MM.1S (cell line): ENCODE measurements at places on chromosomes 11 and 22.

- DNase-seq = no peak
Measured at GRCh38 chr11:76480241-76480640, 35.4 kb downstream of the EMSY start.

DNA sequence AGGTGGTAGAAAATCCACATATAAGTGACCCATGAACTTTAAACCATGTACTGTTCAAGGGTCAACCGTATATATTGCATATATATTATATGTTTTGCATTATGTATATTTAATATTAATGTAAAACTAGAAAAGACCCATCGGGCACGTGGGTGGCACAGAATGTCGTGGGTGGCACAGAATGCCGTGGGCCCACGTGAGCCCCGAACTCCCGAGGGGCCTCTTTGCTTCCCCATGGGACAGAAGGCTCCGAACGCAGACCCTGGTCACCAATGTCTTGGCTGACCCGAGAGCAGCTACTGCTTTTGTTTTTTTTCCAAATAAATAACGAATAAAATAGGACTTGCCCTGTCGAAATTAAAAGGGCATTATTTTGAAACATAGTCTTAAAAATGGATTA is 415.4 kb downstream of the BRD1 start:
- no peak for DNase-seq

GRCh38 chr11:6397156-6397555 is 6.9 kb downstream of the SMPD1 start:
- DNase-seq = no peak

DNA sequence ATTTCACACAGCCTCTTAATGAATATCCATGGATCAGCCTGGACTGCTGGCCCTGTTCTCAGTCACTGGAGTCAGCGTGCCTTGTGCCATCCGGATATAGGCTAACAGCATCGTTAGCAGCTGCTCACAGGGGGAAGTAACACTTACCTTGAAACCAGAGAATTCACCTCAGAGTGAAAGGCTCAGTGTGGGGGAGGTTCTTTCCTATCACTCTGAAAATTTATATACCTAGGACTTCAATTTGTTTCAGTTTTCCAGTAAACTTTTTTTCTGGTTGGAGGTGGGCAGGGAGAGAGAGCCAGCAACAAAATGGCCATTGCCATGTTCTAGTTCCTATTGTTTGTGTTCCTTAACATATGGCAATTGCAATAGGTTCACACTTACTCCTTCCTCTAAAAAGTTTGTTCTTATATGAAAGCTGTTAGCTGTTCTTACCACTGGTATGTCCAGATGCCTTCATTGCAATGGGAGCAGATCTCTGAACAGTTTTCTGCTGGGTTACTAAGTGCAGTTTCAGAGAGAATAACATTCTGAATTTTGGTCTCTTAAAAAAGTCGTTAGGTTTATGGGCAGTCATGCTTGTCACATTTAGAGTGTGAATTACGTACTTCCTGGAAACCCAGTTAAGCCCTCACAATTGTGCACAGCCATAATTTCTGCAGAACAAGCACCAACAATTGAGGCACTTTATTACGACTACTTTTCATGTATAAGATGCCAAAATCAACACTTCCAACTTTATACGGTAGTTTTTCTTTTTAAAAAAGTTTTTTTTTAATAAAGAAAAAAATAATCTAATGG is 247.6 kb downstream of the CADM1 start:
- peak; percentile 88 for DNase-seq

DNA sequence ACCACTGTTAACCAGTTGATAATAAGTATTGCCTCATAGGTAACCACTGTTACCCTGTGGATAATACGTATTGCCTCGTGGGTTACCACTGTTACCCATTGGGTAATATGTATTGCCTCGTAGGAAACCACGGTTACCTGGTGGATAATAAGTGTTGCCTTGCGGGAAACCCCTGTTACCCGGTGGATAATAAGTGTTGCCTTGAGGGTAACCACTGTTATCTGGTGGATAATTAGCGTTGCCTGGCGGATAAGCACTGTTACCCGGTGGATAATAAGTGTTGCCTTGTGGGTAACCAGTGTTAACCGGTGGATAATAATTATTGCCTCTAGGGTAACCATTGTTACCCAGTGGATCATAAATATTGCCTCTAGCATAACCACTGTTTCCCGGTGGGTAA is 27.3 kb upstream of the NXPE4 start:
- DNase-seq = no peak

DNA sequence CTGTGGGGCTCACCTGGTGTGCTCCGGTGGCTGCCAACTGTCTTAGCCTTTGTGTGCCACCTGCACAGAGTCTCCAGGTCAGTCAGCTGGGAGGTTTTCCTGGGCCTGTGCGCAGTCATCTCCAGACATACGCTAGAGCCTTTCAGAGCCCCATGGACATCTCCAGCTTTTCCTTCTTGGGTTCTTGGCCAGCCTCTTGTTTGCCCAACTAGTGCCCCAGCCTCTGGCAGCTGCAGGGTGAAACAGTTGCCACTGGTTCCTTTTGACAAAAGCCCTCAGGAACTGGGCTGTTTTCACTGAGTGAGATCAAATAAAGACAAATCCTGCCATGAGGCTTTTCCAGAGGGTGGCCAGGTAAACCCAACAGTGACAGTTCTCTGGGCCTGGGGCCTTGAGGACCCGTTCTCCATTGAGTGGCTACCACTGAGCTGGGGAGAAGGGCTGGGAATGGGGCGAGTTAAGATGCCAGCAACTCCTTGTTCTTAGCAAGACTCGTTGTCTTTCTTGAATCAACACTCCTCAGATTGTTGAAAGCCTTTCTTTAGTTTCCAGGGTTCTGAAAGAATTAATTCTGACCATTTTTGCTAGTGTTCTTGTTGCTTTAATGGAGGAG is 16.7 kb upstream of the RANBP1 start:
- DNase-seq = no peak

GRCh38 chr11:64372802-64373597 is 14.0 kb downstream of the RPS6KA4 start:
- no peak for DNase-seq
